ENCODE measurements at places on chromosomes 3 and 15.
A peak's percentile ranks its signal among the peaks of the same experiment; 100 is the strongest.

GRCh38 chr15:89760303-89761008 is 9.4 kb upstream of the MESP1 start:
- no peak overlapping the region for H3K4me3 ChIP-seq
- H3K4me1 ChIP-seq: peaks cover 14% of the 10 kb centered on the region
- no peaks in the 10 kb centered on the region for H3K36me3 ChIP-seq
- peak; percentile 96 for DNase-seq

- H3K27ac ChIP-seq: peak overlapping the region; percentile 45
- H3K27me3 ChIP-seq: no peaks in the 10 kb centered on the region
- peak overlapping the region; percentile 20 for H3K4me3 ChIP-seq
- peak; percentile 55 for DNase-seq
- H3K4me1 ChIP-seq: peaks cover 6% of the 10 kb centered on the region
Measured at GRCh38 chr3:105353485-105354161, 13.1 kb upstream of the ALCAM start.

DNA sequence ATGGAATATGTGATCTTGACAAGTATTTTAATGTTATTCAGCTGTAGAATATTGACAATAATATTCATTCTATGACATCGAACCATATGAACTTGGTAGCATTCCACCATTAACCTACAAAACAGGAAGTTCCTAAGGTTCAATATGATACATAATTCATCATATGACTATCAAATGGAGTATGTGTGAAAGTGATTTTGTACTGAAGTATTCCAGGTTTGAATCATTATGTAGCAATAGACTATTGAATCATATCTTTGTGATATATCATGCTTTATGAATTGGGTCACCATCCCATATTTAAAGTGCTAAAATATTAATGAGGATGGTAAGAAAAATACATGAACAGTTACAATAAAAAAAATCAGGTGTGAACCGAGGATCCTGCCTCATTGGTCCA is 95.1 kb downstream of the TP63 start:
- H3K27ac ChIP-seq: no peak overlapping the region
- H3K36me3 ChIP-seq: no peaks in the 10 kb centered on the region
- no peaks in the 10 kb centered on the region for H3K27me3 ChIP-seq
- H3K4me3 ChIP-seq: no peak overlapping the region
- DNase-seq: no peak
- H3K4me1 ChIP-seq: no peaks in the 10 kb centered on the region

DNA sequence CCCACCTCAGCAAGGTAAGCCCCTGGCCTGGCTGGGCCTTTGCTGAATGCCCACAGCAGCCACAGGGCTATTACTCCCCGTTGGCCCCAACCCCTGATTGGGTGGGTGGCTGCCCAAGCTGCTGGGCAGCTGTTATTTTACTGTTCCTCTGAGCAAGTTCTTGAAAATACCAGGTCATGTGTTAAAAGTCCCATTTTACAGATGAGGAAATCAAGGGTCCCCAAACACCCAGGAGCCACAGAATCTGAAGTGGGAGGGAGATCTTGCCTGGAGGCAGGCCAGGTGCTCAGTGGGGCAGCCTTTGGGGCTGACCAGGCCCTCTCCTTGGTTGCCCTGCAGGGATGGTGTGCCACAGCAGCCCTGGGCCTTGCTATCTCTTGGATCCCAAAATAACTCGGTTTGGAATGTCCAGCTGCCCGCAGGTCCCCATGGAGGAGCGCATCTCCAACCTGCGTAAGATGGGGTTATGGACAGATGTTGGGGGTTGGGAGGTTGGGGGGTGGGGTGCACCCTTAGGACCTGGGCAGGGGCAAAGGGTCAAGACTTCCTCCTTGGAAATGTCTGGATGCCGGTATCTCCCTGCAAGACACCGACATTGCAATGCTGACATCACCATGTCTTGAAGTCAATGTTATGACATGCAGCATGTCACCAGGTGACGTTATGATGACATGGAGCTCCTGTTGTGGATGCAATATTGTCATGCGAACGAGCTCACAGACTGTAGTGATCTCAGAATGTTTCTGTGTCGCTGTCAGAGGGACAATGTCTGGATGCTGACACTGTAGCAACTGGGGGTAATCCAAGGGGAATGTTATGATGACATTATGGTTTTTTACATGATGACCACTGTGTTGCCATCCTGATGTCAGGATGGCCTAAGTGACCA is 13.3 kb upstream of the CSPG4 start:
- no peak for DNase-seq
- H3K27ac ChIP-seq: no peak overlapping the region
- no peaks in the 10 kb centered on the region for H3K27me3 ChIP-seq
- H3K4me3 ChIP-seq: no peak overlapping the region
- no peaks in the 10 kb centered on the region for H3K4me1 ChIP-seq

DNA sequence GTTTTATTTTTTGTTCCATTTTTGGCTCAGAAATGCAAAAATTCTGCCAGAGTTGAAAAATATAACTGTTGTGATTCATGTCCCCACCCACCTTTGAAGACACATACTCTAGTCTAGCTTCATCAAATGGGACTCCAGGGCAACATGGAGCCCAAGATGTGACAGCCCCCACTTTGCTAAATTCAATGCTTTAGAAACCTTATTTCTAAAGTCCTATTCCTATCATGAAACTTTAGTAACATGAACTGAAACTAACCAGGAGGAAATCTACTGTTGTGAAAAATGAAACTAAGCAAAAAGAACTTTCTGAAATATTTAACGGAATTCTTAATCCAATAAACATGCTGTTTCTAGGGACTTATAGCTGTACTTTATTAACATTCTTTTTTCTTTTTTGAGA is 20.3 kb downstream of the UBP1 start:
- no peaks in the 10 kb centered on the region for H3K36me3 ChIP-seq
- H3K27me3 ChIP-seq: no peaks in the 10 kb centered on the region

GRCh38 chr15:68352401-68353062 is 75.0 kb downstream of the FEM1B start:
- H3K36me3 ChIP-seq: no peaks in the 10 kb centered on the region
- H3K4me1 ChIP-seq: no peaks in the 10 kb centered on the region
- no peak overlapping the region for H3K4me3 ChIP-seq
- no peak overlapping the region for H3K27ac ChIP-seq
- no peaks in the 10 kb centered on the region for H3K27me3 ChIP-seq

GRCh38 chr3:46080969-46081345 is 53.7 kb upstream of the XCR1 start:
- no peak overlapping the region for H3K4me3 ChIP-seq
- H3K4me1 ChIP-seq: no peaks in the 10 kb centered on the region
- no peaks in the 10 kb centered on the region for H3K27me3 ChIP-seq

- no peaks in the 10 kb centered on the region for H3K27me3 ChIP-seq
- H3K36me3 ChIP-seq: no peaks in the 10 kb centered on the region
- H3K4me3 ChIP-seq: no peak overlapping the region
- H3K4me1 ChIP-seq: no peaks in the 10 kb centered on the region
Measured at GRCh38 chr15:83866692-83867091, 212.8 kb downstream of the ADAMTSL3 start.

DNA sequence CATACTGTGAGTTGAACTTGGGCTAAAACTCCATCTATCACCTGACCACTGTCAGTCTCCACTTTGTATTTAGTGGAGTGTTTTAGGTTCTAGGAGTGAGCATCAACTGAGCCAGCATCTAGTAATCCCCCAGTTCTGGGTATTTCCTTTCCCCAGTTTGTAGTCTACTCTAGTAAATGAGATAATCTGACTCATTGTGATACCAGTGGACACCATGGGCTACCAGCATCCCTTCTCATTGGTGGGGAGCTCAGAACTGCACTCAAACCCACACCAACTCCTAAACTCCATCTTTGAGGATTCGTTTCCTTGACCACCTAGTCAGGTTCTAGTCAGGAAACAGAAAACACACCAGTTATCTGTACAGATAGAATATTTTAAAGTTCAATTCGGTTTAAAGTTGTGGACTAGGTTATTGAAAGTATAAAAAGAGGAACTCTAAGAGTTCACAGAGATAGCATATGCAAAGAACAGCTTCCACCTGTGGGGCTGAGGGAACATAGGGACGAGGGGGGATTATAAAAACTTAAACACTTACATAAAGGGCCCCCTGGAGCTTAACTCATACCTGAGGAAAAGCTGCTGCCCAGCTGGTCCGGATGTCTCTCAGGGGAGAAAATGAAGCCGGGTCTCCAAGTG is 36.0 kb downstream of the LEO1 start:
- no peaks in the 10 kb centered on the region for H3K4me1 ChIP-seq
- H3K27ac ChIP-seq: no peak overlapping the region
- no peak overlapping the region for H3K4me3 ChIP-seq
- H3K36me3 ChIP-seq: no peaks in the 10 kb centered on the region

DNA sequence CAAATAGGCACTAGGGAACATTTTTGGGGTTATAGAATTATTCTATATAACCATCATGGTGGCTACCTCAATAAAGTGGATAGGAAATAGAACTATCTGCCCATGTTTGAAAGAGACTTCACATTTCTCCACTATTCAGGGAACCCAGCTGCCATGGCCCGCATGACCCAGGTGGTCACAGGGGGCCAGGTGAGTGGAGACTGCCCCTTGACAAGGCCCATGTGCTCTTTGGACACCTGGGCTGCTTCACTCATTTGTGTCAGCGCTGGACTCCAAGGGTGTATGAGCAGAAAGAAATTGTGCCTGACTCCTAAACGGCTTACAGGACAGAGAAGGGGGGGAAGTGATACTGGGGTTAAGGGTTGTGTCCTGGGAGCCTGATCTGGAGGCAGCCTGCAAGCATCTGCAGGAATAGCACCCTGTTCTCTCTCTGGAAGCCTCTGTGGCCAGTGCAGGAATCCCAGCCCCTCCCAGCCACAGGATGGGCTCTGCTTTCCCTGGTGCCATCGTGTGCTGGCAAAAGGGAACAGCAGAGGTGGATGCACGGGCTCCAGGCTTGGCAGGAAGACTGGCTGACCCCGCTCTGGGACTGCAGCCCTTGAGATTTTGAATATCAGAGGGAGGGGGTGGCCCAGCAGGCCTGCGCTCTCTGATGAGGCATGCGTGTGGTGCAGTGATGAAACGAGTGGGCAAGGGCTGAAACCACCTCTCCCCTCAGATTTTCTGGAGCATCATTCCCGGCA is 9.1 kb upstream of the C3orf22 start:
- H3K36me3 ChIP-seq: no peaks in the 10 kb centered on the region
- DNase-seq: peak; percentile 42
- H3K4me1 ChIP-seq: no peaks in the 10 kb centered on the region
- no peak overlapping the region for H3K27ac ChIP-seq
- H3K4me3 ChIP-seq: no peak overlapping the region
- H3K27me3 ChIP-seq: no peaks in the 10 kb centered on the region

GRCh38 chr3:133713347-133713746 is 32.8 kb upstream of the TF start:
- no peaks in the 10 kb centered on the region for H3K36me3 ChIP-seq
- no peak for DNase-seq
- no peaks in the 10 kb centered on the region for H3K4me1 ChIP-seq
- H3K4me3 ChIP-seq: no peak overlapping the region
- H3K27ac ChIP-seq: no peak overlapping the region

- no peak overlapping the region for H3K27ac ChIP-seq
- no peaks in the 10 kb centered on the region for H3K36me3 ChIP-seq
- no peak overlapping the region for H3K4me3 ChIP-seq
- H3K27me3 ChIP-seq: no peaks in the 10 kb centered on the region
- no peaks in the 10 kb centered on the region for H3K4me1 ChIP-seq
Measured at GRCh38 chr3:95725770-95726169, 1088.6 kb upstream of the EPHA6 start.

- H3K4me3 ChIP-seq: no peak overlapping the region
- H3K4me1 ChIP-seq: no peaks in the 10 kb centered on the region
- DNase-seq: no peak
- H3K36me3 ChIP-seq: peaks cover 3% of the 10 kb centered on the region
- H3K27ac ChIP-seq: no peak overlapping the region
Measured at GRCh38 chr15:78291052-78291451, 8.4 kb downstream of the SKIC8 start.

DNA sequence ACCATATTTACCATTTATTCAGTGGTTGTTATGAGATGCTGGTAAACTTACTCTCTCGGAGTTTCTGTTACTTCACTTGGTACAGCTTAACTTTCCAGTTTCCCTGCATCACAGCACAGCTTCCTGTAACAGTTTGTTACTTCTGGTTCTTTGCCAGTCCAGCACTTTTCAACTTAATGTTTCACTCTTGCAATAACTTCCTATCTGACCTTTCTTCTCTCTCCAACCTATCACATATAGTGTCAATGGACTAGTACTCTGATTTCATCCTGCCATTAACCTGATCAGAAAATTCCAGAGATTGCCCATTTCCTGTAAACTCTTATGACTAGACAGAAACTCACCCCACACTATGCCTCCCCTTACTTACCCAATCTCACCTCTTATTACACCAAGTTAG is 3.9 kb upstream of the ATP11B start:
- no peaks in the 10 kb centered on the region for H3K4me1 ChIP-seq
- H3K4me3 ChIP-seq: no peak overlapping the region
- H3K27ac ChIP-seq: no peak overlapping the region
- DNase-seq: no peak
- H3K27me3 ChIP-seq: no peaks in the 10 kb centered on the region

GRCh38 chr3:136885357-136886213 is 23.6 kb downstream of the NCK1 start:
- no peak overlapping the region for H3K4me3 ChIP-seq
- H3K27me3 ChIP-seq: no peaks in the 10 kb centered on the region
- no peaks in the 10 kb centered on the region for H3K36me3 ChIP-seq
- no peak overlapping the region for H3K27ac ChIP-seq

- peaks cover 3% of the 10 kb centered on the region for H3K27me3 ChIP-seq
- peaks cover 13% of the 10 kb centered on the region for H3K4me1 ChIP-seq
- no peak for DNase-seq
- no peak overlapping the region for H3K4me3 ChIP-seq
Measured at GRCh38 chr15:63499611-63500010, 4.8 kb upstream of the USP3 start.

DNA sequence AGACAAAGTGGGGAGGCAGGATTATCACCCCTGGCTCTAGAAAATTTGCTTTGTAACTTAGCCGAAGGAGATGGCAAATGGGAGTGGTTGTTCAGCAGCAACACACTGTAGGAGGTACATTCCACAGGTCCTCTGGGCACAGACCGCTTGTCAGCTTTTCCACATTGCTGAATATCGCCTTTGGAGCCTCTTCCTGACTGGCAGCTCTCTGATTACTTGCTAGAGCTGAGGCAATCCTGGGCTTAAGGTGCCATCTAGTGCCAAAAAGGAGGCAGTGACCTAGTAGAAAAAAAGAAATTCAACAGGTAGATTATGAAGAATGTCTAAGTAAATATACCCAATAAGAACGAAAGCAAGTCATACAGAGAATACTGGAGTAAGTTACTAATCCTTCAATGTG is 13.1 kb upstream of the SCN5A start:
- peaks cover 5% of the 10 kb centered on the region for H3K4me1 ChIP-seq
- no peaks in the 10 kb centered on the region for H3K27me3 ChIP-seq
- DNase-seq: peak; percentile 96
- no peak overlapping the region for H3K4me3 ChIP-seq
- H3K36me3 ChIP-seq: no peaks in the 10 kb centered on the region
- no peak overlapping the region for H3K27ac ChIP-seq

GRCh38 chr3:36944012-36944640 is 728 bp downstream of the TRANK1 start:
- no peak overlapping the region for H3K27ac ChIP-seq
- peak overlapping the region; percentile 64 for H3K4me3 ChIP-seq
- H3K27me3 ChIP-seq: no peaks in the 10 kb centered on the region
